ENCODE measurements at places on chromosomes 16 and 17.

GRCh38 chr17:79457376-79457775 is 153.5 kb downstream of the RBFOX3 start:
- no peak for DNase-seq

DNA sequence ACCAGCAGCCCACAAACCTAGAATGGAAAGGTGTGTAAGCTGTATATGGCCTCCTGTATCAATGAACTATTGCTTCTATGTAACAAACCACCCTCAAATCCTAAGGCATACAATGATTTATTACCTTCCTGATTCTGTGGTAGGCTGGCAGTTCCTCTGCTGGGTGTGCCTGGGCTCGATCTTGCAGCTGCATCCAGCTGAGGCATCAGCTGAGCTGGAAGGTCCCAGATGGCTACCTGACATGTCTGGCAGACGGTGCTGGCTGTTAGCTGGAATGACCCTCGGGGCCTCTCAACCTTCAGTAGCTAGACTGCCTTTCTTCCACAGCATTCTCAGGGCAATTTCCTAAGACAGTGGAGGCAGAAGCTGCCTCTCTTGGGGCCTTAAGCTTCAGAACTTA is 152.7 kb downstream of the RAB11FIP4 start:
- DNase-seq, result no peak

GRCh38 chr17:18025241-18025944 is 13.6 kb downstream of the ATPAF2 start:
- no peak for DNase-seq

DNA sequence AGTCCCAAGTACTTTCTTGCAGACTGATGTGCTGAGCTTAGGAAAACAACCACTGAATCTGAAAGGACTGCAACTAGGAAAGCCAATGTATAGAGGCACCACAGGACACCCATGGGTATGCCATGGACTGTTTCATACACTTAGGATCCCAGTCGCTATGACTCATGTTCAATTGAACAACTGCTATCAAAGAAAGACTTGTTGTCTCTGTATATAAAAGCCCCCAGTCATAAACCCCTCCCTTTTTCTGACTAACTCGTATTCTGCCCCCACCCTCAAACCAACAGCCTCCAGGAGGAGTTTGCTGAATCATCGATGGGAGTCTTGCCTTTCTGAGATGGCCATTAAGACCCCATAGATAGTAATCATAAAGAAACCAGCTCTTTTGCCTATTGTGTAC is 205.4 kb downstream of the ANKFN1 start:
- DNase-seq, result no peak

DNA sequence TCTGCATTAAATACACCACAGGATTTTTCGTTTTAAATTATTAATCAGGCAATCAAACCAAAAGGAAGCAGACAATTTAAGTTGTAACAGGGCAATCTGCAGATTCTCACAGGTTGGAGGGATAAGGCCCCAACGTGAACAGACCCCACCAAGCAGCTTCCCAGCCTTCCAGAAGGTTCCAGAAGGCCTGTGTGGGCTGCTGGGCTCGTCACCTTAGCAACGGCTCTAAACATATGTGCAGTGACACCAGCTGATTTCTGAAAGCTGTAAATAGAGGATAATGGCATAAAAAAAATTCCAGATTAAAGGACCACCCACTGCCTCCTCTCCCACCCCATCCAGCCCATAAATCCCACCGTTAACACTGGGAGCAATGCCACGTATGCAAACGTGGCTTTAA is 123.8 kb downstream of the ZNF778 start:
- no peak for DNase-seq

DNA sequence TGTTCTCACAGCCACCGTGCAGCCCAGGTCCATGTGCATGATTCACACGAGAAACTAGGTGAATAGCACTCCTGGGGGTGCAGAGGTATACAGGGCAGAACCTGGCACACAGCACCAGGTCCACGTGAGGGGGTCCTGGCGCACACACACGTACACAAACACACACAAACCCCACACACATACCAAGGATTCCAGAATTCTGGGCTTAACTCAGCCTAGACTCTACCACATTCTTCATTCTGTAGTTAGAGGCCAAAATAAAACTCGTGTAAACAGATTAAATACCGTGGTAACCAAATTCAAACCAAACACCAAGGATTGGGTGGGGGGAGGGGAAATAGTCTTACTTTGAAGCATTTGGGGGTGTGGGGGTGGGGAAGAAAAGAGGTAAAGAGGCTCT is 58.5 kb downstream of the XYLT1 start:
- DNase-seq, result no peak

GRCh38 chr16:1458336-1458976 is 14.1 kb upstream of the CCDC154 start:
- DNase-seq, result peak; percentile 22

DNA sequence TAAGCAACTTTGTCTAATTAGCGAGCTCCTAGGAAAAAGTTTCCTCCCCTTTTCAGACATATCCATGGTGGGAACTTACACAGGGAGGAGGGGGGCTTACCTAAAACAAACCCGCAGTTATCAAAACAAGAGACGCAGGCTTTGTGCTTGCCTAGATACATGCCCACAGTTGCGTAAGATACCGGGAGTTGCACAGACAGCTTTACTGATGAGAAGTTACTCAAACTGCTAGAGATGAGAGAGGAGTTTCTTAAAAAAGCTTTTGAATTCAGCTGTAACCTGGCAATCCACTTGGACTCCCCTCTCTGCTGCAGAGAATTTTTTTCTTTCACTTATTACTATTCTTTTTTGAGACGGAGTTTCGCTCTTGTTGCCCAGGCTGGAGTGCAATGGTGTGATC is 6.8 kb upstream of the ZP2 start:
- DNase-seq, result no peak

DNA sequence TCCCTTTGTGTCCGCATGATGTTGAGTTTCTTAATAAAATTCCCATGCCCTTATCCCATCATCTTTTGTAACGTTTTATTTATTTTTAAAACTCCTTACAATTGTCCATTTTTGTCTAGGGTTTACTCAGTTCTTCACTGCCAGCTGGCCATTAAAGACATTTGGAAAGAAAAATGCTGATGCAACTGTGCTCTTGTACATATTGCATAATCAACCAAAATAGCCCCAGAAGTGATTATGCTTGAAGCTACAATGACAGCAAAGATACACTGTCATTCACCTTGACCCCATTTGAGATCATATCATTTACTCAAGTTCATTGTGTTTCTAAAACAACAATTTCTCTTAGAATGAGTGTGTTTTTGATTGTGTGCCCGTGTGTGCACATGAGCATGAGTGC is 1074.6 kb upstream of the RBFOX1 start:
- DNase-seq, result no peak

DNA sequence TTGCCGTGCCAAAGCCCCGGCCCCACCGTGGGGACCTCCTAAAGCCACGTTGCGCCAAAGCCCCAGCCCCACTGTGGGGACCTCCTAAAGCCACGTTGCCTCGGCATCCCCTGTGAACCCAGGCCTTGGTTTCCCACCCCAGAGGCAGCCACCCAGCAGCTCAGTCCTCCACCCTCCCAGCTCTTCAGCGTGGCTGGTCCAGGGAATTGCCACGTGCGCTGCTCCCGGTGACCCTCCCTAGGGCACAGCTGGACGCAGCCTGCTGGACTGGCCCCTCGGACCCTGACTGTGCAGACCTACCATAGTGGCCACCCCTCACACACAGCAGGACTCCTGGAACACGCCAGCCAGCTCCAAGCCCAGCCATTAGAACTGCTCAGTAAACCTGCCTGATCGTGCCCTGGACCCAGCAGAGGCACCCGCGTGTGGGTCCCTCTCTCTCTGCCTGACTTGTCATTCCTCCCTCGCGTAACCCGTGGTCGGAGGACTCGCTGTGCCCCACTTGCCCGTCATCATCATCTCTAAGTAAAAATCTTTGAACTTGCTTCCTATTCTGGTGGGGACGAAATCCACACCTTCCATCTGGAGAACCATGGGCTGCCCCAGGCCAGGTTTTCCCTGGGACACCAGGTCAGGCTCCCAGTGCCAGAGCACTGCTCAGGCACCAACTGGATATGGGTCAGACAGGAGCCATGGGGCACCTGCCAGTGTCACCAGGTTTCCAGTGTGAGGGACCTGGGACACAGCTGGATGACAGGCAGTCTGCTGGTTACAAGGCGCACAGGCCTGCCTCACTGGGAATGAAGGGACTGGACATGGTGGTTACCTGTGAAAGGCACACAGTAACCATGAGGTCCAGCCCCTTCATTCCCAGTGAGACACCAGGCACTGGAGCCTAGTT is 5.6 kb downstream of the CIAO3 start:
- DNase-seq, result no peak

GRCh38 chr16:19672378-19672777 is 45.6 kb downstream of the KNOP1 start:
- no peak for DNase-seq

DNA sequence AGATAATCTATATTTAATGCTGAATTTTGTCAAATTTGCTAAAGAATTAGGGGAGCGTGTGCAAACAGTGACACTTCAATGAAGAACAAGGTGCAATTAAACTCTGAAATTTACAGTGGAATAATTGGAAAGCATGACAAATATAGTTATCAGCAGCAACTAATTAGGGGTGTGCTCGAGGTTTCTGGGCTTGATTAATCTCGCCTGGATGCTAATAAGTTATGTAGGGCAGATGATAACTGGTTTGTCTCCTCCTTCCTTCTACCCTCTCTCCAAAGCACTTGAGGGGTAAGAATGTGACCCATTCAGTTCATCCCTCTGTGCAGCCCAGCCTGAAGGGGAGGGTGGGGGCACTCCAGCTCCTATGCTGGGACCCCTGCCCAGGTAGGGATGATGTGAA is 21.9 kb downstream of the MRM1 start:
- no peak for DNase-seq

DNA sequence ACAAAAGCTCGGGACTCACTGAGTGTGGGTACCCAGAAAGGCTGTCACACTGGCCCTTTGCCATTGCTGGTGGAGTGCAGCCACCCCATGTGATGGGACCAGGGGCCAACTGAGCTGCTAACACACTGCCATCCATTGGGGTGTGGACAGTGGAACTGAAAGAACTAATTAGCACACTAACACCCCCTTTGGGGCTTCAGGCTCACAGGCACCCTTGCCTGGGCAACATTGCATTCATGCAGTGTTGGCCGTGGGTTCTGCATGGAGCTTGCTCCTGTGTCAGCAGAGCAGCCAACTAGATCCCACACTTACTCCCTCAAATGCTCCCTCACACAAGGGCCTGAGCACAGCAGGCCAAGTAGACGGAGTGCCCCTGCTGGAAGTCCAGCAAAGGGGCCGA is 476.0 kb upstream of the ASIC2 start:
- no peak for DNase-seq

- no peak for DNase-seq
These were observed 117.6 kb downstream of the C16orf78 start for GRCh38 chr16:49491106-49491670.

- DNase-seq, result no peak
These were observed 3.3 kb upstream of the LAT start for GRCh38 chr16:28981517-28981916.

- DNase-seq, result no peak
These were observed 154.0 kb upstream of the HSBP1 start for GRCh38 chr16:83653785-83654184.

DNA sequence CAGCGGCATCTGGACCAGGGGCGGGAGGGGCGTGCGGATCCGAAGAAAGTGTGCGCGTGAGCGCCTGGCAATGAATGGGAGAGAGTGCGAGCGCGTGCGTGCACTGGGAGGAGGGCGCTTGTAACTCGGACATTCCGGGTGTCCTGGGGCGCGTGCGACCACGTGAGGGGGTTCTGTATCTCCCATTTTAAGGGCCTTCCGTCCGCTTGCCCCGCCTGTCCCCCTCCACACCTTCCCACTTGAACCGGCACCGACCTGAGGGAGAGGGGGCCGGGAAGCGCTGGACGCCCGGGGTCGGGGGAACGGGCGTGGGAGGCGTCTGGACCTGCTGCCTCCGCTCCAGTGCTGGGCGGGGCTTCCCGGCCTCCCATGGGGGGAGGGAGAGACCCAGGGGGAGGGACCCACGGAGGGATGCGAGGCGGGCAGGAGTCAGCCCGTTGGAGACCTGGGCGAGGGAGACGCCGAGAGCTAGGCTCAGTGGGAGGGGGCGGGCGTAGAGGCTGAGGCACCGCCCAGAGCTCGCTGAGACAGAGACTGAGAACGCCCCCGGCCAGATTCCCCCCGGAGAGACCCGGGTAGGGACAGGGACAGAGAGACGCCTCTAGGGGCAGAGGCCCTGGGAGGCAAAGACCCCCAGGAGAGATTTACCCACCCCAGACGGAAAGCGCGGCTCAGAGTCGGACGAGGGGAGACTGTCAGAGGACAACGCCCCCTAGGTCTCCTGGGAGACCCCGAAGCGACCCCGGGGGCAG is at the start of gene KREMEN2:
Gene KREMEN2 (plus strand): TSS at position 553 of the 752 bp plus-strand sequence. CDS start 246 bp downstream, outside the sequence.
- peak; percentile 27 for DNase-seq

DNA sequence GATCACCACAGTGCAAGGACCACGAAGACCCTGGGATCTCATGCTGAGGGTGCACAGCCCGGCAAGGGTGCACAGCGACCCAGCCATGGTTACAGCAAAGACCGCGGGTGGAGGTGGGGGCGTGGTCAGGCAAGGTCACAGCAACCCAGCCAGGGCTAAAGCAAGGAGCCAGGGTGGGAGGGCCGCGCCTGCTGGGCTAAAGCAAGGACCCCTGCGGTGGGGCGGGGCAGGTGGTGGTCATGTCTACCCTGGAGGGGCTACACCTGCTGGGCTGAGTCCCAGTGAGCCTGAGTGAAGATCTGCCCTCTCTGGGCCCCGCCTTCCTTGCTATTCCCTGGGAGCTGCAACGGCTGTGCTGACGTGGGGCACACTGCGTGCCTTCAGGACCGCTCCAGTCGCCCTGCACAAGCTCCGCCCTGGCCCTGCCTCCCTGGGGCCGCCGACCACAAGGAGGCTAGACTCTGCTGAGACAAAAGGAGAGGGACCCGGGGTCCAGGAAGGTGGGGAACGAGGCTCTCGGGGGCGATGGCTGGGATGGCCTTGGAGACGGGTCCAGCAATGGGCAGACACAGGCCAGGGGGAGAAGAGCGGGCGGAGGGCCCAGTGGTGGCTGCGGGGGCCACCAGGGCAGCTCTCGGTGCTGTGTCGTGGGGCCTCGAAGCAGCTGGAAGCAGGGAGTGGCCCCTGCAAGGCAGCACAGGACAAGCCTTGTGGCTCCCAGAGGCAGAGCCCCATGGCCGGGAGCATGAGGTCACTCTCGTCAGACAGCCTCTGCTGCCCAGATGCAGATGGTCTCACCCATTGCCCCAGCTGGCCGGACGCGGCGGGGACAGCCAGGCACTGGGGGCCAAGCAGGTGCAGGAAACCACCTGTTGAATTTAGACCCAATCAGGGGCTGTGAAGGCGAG is 52.8 kb downstream of the CBFA2T3 start:
- no peak for DNase-seq

GRCh38 chr17:72299100-72299499 is 178.3 kb downstream of the SOX9 start:
- no peak for DNase-seq

DNA sequence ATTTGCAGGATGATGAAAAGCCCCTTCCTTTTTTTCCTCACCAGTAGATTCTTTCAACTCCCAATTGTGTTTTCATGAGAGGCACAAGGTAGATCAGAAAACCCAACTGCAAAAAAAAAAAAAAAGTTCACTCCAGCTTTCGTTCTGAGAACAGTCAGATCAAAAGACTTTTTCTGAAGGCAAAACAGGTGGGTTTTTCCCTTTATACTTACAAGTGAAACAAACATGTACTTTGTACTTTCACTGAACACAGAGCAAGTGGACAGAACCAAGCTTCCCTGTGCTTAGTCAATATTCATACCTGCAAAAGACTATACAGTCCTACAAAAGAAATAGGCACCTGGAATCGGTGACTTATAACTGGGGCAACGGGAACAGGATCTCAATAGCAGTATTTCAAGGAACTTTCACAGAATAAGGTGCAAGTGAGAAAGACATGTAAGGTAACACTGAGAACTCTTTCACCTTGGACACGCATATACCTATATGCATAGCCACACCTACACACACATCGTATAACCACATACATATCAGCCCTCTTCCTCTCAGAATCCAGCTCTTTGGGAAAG is 54.1 kb downstream of the TOX3 start:
- DNase-seq, result no peak
